ENCODE measurements at places on chromosomes 1 and 21. TPM values are rescaled to one million over a fixed set of nuclear protein-coding genes. Genes with fewer than 3 reads are reported as not detected.

The DSTYK gene
- 9.8 TPM for total RNA-seq

The PRRX1 gene
- not detected for total RNA-seq

The GFI1 gene
- total RNA-seq: 0.20 TPM

The IGFN1 gene
- total RNA-seq: not detected

DNA sequence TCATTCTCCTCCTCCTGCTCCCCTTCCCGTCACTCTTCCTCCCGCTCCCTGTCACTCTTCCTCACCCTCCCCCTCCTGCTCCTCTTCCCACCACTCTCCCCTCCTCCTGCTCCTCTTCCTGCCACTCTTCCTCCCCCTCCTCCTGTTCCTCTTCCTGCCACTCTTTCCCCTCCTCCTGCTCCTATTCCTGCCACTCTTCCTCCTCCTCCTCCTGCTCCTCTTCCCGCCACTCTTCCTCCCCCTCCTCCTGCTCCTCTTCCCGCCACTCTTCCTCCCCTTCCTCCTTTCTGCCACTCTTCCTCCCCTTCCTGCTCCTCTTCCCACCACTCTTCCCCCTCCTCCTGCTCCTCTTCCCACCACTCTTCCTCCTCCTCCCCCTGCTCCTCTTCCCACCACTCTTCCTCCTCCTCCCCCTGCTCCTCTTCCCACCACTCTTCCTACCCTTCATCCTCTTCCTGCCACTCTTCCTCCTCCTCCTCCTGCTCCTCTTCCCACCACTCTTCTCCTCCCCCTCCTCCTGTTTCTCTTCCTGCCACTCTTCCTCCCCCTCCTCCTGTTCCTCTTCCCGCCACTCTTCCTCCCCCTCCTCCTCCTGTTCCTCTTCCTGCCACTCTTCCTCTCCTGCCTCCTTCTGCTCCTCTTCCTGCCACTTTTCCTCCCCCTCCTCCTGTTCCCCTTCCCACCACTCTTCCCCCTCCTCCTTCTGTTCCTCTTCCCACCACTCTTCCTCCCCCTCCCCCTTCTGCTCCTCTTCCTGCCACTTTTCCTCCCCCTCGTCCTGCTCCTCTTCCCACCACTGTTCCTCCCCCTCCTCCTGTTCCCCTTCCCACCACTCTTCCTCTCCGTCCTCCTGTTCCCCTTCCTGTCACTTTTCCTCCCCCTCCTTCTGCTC is 28.7 kb upstream of the ARTN start:
- H3K4me1 ChIP-seq: no peaks in the 10 kb centered on the region
- H3K36me3 ChIP-seq: no peaks in the 10 kb centered on the region
- H3K27me3 ChIP-seq: no peaks in the 10 kb centered on the region
- no peak for DNase-seq

- H3K4me3 ChIP-seq: no peak overlapping the region
- peaks cover 15% of the 10 kb centered on the region for H3K36me3 ChIP-seq
- H3K27ac ChIP-seq: no peak overlapping the region
- H3K27me3 ChIP-seq: no peaks in the 10 kb centered on the region
- H3K4me1 ChIP-seq: no peaks in the 10 kb centered on the region
These were observed 51.7 kb downstream of the TLCD4 start for GRCh38 chr1:95168761-95169351.

GRCh38 chr1:180785291-180785690 is 127.4 kb upstream of the KIAA1614 start:
- H3K27me3 ChIP-seq: no peaks in the 10 kb centered on the region
- no peak overlapping the region for H3K27ac ChIP-seq
- DNase-seq: no peak
- no peaks in the 10 kb centered on the region for H3K4me1 ChIP-seq
- no peak overlapping the region for H3K4me3 ChIP-seq

DNA sequence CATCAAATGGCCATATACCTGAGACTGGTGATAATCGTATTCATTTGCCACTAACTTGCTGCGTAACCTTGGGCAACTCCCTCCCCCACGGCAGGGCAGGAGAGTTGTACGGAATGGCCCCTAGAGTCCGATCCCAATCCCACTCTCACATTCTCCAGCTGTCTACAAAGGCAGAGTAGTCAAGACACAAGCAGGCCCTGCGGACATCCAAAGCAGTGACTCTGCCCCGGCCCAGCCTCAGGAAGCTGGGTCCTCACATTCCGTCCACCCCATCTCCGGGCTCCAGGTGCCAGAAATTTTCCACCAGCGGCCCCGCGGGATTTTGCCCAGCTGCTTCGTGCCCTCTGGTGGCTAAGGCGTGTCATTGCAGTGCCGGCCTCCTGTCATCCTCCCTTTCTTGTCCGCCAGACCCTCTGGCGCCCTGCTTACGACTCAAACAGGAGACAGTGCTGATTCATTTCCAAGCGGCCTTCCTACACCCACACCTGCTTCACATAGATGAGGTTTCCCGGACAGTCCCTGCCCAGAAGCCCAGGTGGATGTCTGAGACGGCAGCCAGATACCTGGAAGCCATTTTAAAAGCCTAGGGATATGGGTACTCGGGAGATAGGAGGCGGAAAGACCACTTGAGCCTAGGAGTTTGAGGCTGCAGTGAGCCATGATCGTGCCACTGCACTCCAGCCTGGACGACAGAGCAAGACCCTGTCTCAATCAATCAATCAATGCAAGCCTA is 2.9 kb upstream of the S100A2 start:
- peak; percentile 97 for DNase-seq
- no peak overlapping the region for H3K4me3 ChIP-seq
- H3K27ac ChIP-seq: peak overlapping the region; percentile 40
- no peaks in the 10 kb centered on the region for H3K27me3 ChIP-seq
- H3K36me3 ChIP-seq: no peaks in the 10 kb centered on the region
- peaks cover 11% of the 10 kb centered on the region for H3K4me1 ChIP-seq

Measured in endodermal cell (in vitro differentiated cells).